T-cell (primary cell): ENCODE measurements at places on chromosomes 5 and 9.

DNA sequence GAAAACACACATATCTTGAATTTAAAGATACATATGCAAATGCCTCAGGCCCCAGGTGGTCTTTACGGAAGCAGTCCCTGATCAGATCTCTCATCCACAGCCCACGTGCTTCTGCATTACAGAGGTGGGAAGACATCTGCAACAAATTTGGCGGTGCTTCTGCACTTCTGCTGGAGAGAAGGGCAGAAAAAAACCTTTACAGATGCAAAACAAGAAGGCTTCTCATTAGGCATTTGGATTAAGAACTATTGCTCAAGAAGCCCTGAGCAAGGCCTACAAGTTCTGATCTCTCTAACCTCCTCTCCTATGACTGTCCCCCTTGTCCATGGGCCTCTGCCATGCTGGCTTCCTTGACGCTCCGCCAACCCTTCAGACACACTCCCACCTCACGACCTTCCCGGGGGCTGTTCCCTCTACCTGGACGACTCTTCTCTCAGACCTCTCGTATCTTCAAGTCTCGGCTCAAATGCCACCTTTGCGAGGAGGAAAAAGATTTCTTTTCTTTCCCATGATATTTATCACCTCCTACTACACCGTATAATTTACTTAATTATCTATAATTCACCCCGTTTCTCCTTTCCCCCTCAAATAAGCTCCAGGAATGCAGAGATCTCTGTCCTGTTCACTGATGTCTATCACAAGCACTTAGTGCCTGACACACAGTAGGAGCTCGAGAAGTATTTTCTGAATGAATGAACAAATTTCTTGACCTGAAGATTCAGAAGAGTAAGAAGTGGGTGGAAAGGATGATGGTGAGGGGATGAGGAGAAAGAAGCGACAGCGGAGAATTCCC lies 1.1 kb downstream of the MTMR12 start:
- DNase-seq: no peak

DNA sequence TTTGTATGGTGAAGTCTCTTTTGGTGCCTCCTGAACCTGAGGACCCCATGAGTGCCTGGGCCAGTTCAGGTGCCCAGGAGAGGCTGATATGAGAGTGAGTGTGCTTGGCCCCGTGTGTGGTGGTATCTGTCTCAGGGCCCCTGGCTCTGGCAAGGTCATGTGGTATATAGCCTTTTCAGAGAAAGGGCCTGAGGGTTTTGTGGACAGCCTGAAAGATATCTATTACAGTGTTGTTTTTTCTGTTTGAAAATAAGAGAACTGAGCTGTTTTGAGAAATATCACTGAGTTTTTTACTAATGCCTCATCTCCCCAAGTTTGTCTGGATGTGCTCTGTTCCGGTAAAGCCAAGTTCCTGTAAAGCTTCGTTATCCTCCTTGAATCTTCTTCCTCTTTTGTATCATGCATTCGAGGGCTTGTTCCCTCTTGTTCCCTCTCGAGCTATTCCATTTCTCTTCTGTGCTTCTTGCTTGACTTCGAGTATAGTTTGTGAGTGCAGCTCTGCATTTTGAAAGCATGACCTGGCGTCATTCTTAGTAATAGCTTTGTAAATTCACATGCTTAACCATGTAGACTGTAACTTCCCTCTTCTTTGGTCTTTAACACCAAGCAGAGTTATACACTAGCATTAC lies 122.3 kb downstream of the MAST4 start:
- no peak for DNase-seq

GRCh38 chr5:124176692-124177091 lies 569.7 kb downstream of the ZNF608 start:
- DNase-seq: no peak

DNA sequence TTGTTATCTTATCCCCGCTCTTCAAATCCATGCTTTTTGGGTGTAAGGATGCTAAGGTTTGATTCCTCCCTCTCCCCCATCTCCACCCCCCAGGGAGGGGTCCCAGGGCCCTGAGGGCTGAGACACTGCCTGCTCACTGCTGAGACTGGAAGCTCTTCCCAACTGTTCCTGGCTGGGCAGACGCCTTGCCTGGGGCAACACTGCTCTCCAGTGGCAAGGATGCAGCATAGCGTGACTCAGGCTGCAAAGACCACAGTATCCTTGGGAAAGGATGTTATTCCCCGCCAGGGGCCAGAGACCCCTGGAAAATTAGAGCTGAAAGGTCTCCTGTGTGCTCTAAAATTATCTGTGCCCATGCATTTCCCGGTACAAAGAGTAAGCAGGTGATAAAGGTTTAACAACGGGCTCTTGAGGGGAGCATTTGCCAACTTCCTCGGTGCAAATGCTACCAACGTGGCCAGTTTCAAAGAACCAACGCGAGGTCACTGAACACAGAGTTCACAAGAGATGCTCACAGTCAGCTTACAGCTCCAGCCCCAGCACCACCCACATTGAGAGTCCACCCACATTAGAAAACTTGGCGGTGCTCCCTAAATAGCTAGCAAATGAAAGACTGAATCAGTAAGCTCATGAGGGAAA lies 271.9 kb downstream of the NSG2 start:
- DNase-seq: no peak

DNA sequence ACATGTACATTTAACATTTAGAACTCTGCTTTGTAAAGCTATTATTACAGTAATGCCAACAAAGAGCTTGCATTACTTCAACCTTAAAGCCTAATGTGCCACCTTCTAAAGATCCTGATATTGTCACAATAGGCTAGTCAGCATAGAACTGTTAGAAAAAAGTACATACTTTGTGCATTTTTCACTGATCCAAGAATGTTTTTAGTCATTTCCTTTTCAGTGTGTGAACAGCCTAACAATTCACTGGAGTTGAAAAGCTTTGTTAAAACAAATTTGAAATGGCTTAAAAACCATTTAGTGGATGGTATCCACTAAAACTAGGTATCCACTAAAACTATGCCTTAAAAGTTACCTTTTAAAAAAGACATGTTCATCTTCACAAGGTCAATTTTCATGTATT lies 4.5 kb downstream of the RPS6 start:
- DNase-seq: no peak

DNA sequence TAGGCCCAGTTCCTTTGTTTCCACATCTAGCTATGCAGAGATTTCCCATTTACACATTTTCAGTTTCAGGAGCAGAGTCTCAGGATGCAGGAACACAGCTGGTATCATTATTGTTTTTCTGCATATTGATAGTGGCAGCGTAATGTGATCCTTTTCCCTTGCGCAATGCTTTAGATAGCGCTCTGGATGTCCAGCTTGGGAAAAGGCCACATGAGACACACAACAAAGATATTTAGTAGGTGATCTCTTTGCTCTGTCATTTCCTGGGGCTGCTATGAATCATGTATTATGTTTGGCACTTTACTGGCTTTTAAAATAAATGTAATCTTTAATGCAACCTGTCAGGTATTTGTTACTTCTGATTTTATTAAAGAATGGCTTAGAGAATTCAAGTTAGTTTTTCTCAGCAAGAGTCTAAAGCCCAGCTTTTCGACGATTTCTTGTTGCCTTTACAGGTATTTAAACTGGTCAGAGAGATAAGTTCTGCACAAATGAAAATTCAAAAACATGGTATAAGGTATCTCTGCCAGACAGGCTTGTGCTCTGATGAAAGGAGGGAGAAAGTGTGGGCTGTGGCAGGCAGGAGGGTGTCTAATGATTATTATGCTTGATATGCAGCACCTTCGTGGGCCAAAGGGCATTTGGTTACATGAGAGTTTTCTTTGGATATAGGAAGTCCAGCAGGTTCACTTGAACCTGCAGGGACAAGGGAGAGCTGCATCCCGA lies 42.2 kb downstream of the PTTG1 start:
- DNase-seq: no peak

GRCh38 chr5:127936439-127936972 lies 147.1 kb upstream of the SLC12A2 start:
- DNase-seq: no peak

DNA sequence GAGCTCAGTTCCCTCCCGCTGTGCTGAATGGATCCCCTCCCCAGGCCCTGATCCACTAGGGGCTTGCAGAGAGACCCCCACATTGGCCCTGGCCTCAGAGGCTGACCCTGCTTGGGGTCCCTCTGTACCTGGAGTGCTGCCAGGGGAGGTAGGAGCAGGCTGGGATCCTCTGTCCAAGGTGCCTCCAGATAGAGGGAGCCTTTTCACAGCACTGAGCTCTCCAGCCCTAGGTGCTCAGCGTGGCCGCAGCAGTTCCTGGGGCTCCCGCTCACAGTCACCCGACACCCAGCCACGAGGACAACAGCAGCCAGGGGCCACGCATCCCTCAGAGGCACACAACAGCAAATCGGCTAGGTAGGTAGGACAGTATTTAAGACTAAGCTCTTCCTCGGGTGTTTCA lies 62.2 kb upstream of the IRX2 start:
- DNase-seq: no peak

GRCh38 chr5:61162832-61163567 lies 732 bp upstream of the SMIM15 start:
- no peak for DNase-seq

DNA sequence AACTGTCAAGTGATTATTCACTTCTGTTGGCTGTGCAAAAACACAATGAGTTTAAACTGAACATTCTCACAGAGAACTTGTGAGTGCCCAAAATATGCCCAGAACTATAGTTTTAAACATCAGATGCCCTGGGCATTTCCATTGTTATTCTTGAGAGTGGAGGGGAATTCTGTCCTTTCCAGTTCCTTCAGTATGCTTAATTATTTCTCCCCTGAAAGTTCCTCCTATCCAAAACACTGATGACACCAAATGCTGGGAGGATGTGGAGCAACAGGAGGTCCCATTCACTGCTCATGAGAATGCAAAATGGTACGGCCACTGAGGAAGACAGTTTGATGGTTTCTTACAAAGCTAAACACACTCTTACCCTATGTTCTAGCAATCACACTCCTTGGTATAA lies 55.5 kb downstream of the ROR2 start:
- DNase-seq: no peak

DNA sequence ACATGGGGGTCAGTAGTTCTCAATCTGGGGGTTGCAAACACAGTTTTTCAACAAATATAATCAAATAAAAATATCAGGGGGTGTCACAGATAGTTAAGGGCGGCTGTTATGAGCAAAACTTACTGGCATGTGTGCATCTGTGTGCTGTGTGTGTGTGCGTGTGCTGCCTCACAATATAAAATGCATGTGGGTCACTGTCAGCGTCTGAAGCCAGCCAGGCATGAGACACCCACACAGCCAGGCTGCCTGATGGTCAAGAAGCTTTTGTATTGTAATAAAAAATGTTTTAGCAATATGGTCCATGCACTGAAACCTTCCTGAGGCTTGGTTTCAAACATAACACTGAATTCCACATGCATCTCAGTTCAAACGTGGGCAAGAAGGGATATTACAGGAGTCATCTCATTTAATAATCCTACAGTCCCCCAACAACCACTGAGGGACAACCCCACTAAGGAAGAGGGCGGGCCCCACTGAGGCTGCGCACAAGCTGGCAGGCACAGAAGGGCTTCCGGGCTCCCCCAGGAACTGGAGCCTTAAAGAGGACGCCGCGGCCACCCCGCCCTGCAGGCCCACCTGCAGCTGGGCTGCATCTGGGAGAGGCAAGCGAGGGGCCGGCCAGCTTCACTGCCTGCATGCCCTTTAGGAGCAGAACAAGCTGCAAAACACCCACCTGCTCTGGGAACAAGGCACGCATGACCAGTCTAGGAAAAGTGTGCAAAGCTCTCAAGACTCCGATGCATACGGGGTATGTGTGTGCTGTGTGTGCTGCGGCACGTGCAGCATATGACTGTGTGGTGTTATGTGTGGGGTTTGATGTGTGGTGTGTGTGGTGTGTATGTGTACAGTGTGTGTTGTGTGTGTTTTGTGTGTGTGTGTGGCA lies 14.1 kb downstream of the SEMA4D start:
- peak; percentile 75 for DNase-seq

GRCh38 chr9:6552498-6553121 lies 92.9 kb downstream of the GLDC start:
- DNase-seq: no peak

DNA sequence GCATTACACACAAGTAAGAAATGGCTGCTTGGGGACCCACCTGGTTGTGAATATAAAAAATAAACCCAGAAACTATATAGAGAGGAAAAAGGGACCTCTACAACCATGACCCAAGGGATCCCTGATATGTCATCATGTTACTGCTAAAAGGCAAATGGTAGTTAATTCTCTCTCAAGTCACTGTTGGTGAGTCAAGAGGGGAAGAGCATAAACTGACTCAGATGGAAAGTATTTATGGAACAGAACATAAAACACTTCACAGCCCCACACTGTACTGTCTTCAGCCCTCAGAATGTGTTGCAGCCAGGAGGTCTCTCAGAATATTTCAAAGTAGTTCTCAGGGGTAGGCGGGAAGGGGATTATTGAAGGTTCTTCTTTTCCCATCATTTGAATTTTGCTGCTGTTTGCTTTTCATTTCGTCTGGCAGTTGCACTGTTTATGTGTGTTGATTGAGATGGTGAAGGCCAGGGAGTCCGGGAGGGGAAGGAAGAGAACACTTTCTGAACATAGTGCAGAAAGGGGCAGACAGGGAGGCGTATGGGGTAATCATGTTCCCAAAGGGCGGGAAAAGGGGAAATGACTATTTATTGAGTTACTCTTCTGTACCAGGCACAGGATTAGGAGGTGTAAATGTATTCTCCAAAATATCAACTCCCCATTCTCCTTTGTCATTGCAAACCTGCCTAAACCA lies 85.5 kb downstream of the TEK start:
- no peak for DNase-seq

DNA sequence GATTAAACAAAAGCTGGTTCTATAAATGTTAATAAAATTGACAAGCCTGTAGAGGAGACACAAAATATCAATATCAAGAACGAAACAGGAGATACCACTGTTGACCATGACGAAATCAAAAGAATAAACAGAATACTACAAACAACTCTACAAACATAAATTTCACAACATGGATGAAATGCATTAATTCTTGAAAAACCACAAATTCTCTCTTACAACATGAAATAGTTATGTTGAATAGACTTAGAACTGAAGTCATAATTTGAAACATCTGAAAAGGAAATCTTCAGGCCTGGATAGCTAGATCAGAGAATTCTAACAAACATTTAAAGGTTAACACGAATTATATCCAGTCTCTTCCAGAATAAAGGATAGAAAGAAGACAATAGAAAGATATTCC lies 6.9 kb upstream of the SPATA31C1 start:
- no peak for DNase-seq

- DNase-seq: no peak
These were observed 1.4 kb upstream of the LARP1 start for GRCh38 chr5:154753792-154754191.

DNA sequence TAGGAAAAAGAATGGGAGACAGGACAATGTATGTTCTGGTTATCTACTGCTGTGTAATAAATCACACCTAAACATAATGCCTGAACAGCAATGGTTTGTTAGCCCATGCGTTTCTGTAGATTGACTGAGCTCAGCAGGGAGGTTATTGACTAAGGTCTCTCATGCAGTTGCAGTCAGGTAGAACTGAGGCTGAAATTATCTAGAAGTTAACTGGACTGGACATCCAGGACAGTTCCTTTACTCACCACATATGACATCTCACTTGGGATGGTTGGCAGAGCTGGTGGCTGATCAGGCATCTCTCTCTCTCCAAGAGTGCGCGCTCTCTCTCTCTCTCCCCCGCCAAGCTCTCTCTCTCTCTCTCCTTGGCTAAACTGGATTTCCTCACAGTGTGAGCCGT lies 8.9 kb upstream of the FOXB2 start:
- no peak for DNase-seq

GRCh38 chr5:42612750-42613366 lies 143.8 kb upstream of the CCDC152 start:
- no peak for DNase-seq

GRCh38 chr9:14424289-14424688 lies 110.3 kb upstream of the NFIB start:
- DNase-seq: no peak

- no peak for DNase-seq
These were observed 34.1 kb upstream of the MTMR12 start for GRCh38 chr5:32346869-32347268.

GRCh38 chr9:8419596-8420275 lies 620.2 kb upstream of the DMAC1 start:
- DNase-seq: no peak
